ENCODE measurements at places on chromosomes 12 and 14.

DNA sequence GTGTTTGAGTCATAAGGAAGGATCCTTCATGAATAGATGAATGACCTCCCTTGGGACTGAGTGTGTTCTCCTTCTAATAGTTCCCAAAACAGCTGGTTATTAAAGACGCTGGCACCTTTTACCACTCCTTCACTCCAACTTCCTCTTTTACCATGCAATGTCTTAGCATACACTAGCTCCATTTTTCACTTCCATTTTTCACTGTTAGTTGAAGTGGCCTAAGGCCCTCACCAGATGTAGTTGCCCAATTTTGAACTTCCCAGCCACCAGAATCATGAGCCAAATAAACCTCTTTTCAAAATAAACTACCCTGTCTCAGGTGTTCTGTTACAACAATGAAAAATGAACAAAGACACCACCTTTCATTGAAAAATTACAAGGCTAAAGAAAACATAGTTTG, 64.7 kb downstream of the GPR65 start:
- H3K27me3 ChIP-seq = no peaks in the 10 kb centered on the region
- H3K4me1 ChIP-seq = no peaks in the 10 kb centered on the region
- H3K27ac ChIP-seq = no peak overlapping the region
- no peaks in the 10 kb centered on the region for H3K36me3 ChIP-seq

GRCh38 chr14:70651522-70651921, 9.8 kb downstream of the TTC9 start:
- peaks cover 76% of the 10 kb centered on the region for H3K4me1 ChIP-seq
- DNase-seq = no peak
- H3K27me3 ChIP-seq = no peaks in the 10 kb centered on the region

DNA sequence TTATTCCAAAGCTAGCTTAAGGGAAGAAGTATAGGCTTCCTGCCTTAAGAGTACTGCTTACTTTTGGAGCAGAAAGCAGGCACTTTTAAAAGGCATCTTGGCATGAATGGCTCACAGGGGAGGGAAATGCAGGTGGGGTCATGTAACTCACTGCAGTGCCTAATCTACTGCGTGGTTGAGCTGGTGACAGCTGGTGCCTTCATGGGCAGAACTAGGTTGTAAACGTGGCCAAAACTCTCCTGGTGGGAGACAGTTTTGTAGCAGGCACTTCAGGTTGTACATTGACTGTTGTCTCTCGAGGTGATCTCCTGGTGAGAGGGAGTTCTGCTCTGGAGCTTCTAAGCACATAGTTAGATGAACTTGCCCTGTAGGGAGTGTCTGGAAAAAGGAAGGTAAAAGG, 962.5 kb downstream of the DIO2 start:
- no peaks in the 10 kb centered on the region for H3K36me3 ChIP-seq
- no peak for DNase-seq
- H3K4me1 ChIP-seq = no peaks in the 10 kb centered on the region
- H3K27ac ChIP-seq = no peak overlapping the region
- H3K27me3 ChIP-seq = peaks cover 3% of the 10 kb centered on the region

- H3K36me3 ChIP-seq = peaks cover 3% of the 10 kb centered on the region
- peak overlapping the region; percentile 92 for H3K27ac ChIP-seq
- no peaks in the 10 kb centered on the region for H3K27me3 ChIP-seq
- H3K4me3 ChIP-seq = peak overlapping the region; percentile 76
- peaks cover 29% of the 10 kb centered on the region for H3K4me1 ChIP-seq
- DNase-seq = peak; percentile 6
Observed at GRCh38 chr12:122452701-122453285, 30.3 kb upstream of the CLIP1 start.

DNA sequence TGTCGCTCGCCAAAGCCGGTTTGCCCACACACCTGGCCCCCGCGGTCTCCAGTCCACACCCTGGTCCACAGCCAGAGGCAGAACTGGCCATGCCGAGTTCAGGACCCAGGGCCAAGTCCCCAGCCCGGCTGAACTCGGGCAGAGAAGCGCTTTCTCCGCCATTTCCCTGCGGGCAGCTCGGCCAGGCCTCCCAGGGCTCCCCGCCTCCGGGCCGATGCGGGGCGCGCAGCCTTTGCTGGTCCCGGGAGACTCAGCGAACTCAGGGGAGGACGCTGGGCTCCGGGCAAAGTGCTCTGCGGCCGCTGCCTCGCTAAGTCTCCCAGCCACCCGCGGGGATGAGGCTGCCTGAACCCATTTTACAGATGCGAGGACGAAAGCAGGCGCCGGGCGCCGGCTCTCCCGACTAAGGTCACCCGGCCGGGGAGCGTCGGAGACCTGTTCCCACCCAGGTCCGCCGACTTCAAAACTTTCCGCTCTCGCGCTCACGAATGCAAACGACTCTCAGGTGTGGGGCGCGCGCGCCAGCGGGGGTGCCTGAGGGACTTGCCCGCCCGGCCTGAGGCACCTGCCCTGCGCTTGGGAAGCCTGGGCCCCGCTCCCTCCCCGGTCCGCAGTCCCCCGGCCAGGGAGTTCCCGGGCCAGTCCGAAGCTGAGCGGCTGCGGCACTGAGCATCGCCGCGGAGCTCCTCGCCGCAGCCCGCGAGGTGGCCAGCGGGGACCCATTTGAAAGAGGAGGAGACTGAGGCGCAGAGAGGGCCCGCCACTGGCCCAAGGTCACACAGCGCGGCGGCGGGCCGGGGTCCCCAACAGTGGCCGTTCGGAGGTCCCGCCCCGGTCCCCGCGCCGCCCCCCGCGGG, 627 bp downstream of the TESC start:
- peak; percentile 41 for DNase-seq
- H3K4me1 ChIP-seq = peaks cover 6% of the 10 kb centered on the region
- peak overlapping the region; percentile 70 for H3K4me3 ChIP-seq
- no peaks in the 10 kb centered on the region for H3K36me3 ChIP-seq
- peaks cover 24% of the 10 kb centered on the region for H3K27me3 ChIP-seq

- H3K36me3 ChIP-seq = peaks cover 21% of the 10 kb centered on the region
- H3K27ac ChIP-seq = peak overlapping the region; percentile 72
- DNase-seq = no peak
- peaks cover 53% of the 10 kb centered on the region for H3K4me1 ChIP-seq
- no peaks in the 10 kb centered on the region for H3K27me3 ChIP-seq
Observed at GRCh38 chr12:1587927-1588574, 6.3 kb downstream of the FBXL14 start.

GRCh38 chr12:124030510-124030909, 57.5 kb downstream of the ZNF664 start:
- H3K27me3 ChIP-seq = no peaks in the 10 kb centered on the region
- no peaks in the 10 kb centered on the region for H3K36me3 ChIP-seq
- no peaks in the 10 kb centered on the region for H3K4me1 ChIP-seq
- H3K27ac ChIP-seq = no peak overlapping the region
- H3K4me3 ChIP-seq = no peak overlapping the region

DNA sequence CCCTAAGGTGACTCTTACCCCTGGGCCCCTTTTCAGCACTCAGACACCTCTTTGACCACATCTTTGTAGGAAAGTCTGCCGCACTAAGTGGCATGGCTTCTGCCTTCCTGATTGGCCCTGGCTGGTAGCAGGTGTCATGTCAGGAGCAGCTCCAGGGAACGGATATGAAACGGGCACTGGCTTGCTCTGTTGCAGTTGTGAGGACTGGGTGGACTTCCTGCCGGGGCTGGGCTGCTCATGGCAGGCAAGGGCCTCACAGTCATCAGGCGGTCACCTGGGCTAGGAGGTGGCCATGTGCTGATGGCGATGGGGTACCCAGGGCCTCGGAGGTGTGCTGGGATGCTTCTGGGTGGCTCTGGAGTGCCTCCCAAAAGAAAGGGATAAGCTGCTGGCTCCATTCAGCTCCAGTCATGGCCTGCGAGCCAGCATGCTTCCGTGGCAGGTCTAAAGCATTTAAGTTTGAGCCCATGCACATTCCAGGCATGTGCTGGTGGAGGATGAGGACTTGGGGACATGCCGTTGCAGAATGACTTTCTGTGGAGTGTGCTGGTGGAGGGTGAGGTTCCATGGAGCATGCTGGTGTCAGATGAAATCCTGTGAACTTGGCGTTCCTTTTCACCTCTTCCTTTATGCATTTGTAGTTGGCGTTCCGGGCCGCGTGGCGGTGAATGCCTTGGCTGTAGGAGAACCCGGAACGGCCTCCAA, 77.2 kb downstream of the EP400 start:
- no peak overlapping the region for H3K27ac ChIP-seq
- no peak for DNase-seq
- H3K4me1 ChIP-seq = no peaks in the 10 kb centered on the region
- no peaks in the 10 kb centered on the region for H3K27me3 ChIP-seq

- H3K4me3 ChIP-seq = no peak overlapping the region
- H3K27ac ChIP-seq = no peak overlapping the region
- H3K4me1 ChIP-seq = peaks cover 16% of the 10 kb centered on the region
Observed at GRCh38 chr12:113131556-113131955, 4.0 kb downstream of the RASAL1 start.

GRCh38 chr12:18570543-18570942, 167.3 kb downstream of the PLCZ1 start:
- H3K4me1 ChIP-seq = no peaks in the 10 kb centered on the region
- DNase-seq = no peak
- no peak overlapping the region for H3K4me3 ChIP-seq

DNA sequence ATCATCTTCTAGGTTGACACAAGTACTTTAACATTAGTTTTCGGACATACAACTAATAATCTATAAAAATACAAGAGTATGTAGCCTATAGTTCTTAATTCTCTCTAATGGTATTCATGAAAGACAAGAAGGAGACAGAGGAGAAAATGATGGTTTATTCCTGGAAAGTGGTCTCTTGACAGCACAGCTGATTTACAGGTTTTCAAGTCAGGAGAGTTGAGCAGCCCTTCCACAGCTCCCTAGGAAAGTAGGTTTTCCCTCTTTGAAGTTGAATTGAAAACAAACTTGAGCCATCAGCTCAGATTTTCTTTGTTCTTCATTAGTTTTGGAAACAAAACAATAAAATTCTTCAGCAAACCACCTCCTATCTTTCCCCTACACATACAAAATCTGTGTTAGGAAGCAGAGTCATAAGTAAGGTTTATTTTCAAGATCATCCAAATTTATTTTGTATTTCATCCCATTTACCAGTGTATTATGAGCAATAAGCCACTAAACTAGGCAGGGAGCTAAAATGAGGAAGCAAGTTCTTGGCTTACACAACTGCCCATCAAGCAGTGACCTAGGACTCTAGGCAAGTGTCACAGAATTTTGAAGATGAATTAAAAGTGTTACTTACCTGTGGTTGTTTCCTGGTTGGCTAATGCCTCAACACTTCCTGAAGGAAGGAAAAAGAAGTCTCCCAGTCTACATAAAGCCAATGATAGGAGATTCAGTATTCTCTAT, 357.0 kb downstream of the BCAT1 start:
- H3K27me3 ChIP-seq = no peaks in the 10 kb centered on the region
- H3K4me3 ChIP-seq = no peak overlapping the region
- no peak overlapping the region for H3K27ac ChIP-seq
- no peaks in the 10 kb centered on the region for H3K36me3 ChIP-seq

DNA sequence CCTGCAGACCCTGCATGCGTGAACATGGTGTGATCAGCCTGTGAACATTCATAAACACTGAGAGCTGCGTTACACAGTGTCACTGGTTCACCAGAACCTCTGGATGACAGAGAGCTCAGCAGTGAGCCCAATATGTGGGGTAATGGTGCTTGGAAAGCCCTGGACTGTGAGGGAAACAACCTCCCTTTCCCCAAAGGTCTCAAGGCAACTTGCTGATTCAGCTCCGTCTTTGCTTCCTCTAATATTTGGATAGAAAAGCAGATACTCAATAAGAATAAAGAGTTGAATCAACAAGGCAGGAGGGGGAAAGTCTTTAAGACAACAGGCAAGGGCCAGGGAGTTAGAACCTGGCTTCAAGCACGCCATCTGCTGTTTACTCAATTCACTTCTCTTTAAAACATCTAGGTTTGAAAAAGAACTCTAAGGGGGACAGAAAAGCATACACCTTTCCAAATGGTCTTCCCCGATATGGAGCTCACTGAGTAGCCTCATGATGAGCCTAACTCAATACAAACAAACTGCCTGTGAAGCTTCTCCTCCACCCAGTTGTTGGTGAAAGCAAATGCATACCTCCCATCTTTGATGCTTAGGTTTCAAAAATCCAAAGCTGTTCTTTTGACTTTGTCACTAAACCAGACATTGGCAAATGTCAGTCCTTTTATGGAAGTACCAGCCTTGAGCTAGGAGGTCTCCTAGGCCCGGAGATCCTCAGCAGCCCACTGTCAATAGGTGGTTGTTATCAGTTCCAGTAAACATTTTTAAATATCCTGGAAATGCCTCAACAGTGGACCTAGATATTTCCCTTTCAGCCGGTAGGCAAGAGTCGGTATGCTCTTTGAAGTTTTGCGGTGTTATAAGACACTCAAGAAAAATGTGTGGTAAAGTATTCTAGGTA, 76.1 kb downstream of the SAMD4A start:
- no peak overlapping the region for H3K27ac ChIP-seq
- H3K36me3 ChIP-seq = no peaks in the 10 kb centered on the region
- H3K27me3 ChIP-seq = peaks cover 5% of the 10 kb centered on the region
- H3K4me3 ChIP-seq = no peak overlapping the region
- DNase-seq = no peak

DNA sequence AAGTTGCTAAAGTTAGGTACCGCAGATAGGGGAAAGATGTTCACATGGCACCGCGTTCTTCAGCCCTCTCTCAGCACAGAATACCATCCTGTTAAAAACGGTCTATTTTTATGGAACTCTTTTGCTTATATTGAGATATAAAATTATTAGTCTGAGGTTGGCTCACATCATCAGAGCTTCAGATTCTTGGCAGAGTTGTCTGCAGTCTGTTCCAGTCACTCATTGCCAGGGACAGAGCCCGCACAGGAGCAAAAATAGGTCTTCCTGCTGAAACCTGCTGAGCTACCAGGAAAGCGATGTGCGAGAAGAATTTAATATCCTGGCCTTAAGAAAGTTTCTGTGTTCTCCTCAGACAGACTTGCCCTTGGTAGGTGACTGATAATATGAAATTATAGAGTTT, 249.8 kb downstream of the VRK1 start:
- H3K27ac ChIP-seq = no peak overlapping the region
- DNase-seq = no peak
- no peaks in the 10 kb centered on the region for H3K27me3 ChIP-seq
- no peaks in the 10 kb centered on the region for H3K4me1 ChIP-seq
- no peaks in the 10 kb centered on the region for H3K36me3 ChIP-seq

GRCh38 chr12:117714203-117714602, 254.6 kb downstream of the KSR2 start:
- H3K4me3 ChIP-seq = no peak overlapping the region
- no peak for DNase-seq
- H3K27ac ChIP-seq = no peak overlapping the region
- H3K36me3 ChIP-seq = no peaks in the 10 kb centered on the region
- peaks cover 8% of the 10 kb centered on the region for H3K27me3 ChIP-seq
